ENCODE measurements at places on chromosomes 1 and 21.

- no peak for DNase-seq
Observed at GRCh38 chr1:218531936-218532335, 186.8 kb downstream of the TGFB2 start.

GRCh38 chr1:25622531-25622930, 5.9 kb downstream of the MAN1C1 start:
- no peak for DNase-seq

DNA sequence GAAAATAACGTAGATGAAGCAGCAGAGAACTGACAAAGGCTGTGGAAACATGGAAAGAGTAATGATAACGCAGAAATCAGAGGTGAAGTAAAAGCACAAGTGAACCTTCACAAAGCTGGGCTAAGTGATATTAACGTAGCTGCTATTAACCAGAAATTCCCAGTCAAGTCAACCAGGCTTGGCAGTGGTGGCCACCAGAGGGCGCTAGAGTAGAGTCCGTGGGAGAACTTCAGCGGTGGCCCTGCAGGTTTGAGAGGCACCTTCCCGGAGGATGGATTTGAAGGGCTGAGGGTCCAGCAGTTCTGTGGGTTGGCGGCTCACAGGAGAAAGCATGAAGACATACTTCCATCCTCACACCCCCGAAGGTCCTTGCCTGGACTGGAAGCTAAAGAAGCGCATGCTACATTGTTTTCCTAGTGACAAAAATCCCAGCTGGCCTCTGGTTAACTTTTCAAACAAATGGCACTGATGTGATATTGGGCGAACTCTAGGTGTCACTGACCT, 81.7 kb upstream of the ZNF648 start:
- DNase-seq: peak; percentile 47

DNA sequence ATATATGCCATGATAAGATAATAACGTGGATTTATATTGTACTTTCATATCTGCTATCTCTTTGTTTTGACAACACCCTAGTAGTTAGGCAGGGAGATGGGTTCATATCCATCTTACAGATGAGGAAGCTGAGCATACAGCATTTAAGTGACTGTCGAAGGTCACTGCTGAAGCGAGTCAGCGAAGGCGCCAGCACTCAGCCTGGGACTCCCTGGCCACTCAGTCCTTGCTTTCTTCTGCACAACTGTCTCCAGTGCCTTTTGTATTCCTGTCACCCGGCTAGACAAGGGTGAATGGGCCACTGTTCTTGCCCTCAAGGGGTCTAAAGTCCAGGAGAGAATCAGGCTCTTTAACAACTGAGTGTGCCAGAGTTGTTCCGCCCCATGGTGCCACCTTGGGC, 3.1 kb downstream of the ARHGEF10L start:
- DNase-seq: no peak

DNA sequence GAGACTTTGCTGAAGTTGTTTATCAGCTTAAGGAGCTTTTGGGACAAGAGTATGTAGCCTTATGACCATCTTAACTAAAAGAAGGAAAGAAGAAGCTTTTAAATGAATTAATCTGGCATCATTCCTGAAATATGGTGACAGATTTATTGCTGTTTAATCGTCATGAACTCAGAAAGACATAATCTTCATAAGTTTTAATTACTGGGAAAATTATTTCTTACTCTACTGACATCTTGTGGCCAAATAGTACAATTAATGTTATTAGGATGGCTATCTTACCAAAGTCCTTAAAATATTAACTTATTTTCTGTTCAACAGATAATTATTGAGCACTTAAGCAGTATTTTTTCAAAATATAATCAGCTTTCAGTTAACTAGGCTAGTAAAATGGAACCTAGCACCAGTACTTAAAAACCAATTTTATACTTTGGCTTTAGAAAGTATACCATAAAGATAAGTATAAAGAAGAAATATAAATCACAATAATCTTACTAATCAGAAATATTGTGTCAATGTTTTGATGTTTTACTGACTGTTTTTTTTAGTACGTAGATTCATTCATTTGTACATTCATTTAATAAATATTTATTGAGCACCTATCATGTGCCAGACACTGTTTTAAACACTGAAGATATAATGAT, 34.7 kb upstream of the GPR25 start:
- DNase-seq: no peak

DNA sequence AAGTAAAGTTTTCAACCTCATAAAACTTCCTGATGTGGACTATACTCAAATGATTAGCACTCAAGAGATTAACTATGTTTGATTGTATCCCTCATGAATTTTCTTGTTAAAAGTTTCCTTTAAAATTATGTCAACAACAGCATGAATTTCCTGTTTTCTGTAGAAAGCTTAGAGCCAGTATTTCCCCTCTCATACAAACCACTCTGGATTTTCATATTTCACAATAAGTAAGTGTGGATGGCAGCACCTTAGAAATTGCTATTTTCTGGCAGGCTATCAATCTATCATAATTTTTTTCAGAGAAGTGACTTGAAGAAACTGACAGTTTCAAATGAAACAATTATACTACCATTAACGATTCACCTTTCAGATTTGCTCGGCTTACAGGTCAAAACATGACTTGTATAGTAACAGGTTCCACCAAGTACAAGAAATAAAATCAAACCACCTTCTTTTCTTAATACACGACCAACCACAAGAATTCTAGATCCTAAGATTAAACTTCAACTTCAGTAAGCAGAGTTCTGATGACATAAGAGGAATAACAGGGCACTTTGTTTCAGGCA, 20.8 kb downstream of the ELK4 start:
- no peak for DNase-seq

DNA sequence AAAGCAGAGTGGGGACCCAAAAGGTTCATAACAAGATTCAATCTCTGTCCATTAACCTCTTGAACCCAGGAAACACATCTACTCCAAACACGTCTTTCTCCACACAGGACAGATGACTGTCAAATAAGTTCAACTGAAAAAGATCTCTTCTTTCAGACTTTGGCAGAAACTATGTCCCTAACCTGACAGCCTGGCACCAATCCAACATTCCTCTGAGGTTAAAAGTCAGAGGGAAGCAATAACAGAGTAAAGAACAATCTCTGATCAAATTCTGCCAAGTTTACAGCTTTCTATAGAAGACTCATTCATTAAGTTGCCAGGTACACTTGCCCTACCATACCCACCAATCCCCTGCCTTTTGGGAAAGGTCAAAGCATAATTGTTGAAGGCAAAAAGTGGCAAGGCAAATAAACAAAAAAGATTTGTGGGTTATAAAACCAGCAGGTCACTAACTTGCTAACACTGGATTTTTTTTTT, 31.9 kb downstream of the OTUD7B start:
- no peak for DNase-seq

- no peak for DNase-seq
Observed at GRCh38 chr1:160752406-160752805, 13.4 kb downstream of the SLAMF7 start.

GRCh38 chr1:101595881-101596374, 359.1 kb downstream of the S1PR1 start:
- DNase-seq: no peak

DNA sequence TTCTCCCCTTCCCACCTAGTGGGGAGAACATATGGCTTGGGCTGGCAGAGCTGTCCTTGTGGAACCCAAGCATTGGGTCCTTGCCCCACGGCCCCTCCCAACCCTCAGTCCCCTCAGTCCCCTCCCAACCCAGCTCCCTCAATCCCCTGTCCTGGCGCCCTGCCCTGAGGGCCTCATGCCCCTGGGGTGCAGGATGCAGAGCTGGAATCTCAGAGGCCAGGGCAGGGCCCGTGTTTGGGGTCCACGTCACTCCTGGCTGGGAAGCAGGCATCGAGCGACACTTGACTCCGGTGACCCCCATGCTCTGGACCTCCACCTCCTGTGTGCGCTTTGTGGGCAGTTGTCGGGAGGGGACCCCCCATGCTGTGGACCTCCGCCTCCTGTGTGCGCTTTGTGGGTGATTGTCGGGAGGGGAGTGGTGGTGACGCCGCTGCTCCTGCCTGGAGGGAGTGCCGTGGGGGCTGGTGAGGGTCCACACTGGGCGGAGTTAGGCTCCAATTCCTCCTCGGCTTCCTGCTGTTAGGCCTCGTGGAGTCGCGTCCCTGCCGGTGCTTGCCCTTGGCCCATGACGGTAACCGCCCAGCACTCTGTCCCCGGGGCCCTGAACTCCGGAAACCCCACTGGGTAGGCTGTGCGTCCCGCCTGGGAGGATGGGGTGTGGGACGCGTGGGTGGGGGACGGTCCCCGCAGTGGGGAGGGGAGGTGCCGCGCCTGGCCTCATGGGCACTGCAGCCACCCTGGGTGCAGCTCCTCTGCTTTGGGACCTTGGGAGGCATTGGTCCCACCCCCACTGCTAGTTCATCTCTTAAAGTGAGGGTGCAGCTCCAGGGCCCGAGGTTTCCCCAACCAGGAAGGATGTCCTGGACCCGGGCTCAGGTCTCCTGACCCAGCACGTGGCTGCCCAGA, 31.2 kb downstream of the SLX9 start:
- no peak for DNase-seq

- DNase-seq: no peak
Observed at GRCh38 chr1:229479660-229480399, 28.3 kb downstream of the NUP133 start.

DNA sequence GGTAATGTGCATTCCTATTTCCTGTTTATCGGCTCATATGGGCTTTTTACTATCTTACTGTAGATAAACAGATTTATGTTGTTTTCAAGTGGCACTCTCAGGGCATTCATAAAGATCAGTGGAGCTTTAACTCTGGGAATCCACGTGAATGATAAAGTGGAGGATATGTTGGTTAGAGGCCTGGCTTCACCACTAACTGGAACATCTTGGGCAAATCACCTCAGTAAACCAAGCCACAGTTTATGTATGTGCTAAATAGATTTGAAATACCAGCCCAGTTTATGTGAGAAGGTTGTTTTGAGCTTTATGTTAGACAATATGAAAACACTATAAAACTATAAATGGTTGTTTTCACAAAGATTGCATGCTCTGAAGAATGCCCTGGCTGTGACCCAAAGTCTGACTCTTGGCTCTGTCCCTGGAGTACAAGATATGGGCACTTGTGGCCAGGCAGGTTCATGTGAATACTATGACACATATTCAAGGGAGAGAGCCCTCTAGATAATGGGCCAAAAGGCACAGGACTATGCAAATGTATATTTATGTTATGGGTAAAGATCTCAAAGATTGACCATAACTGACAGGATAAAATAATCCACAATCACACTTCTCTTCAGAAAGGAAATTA, 36.7 kb downstream of the FAM163A start:
- no peak for DNase-seq

GRCh38 chr1:20654104-20654690, 7.0 kb downstream of the DDOST start:
- DNase-seq: no peak

DNA sequence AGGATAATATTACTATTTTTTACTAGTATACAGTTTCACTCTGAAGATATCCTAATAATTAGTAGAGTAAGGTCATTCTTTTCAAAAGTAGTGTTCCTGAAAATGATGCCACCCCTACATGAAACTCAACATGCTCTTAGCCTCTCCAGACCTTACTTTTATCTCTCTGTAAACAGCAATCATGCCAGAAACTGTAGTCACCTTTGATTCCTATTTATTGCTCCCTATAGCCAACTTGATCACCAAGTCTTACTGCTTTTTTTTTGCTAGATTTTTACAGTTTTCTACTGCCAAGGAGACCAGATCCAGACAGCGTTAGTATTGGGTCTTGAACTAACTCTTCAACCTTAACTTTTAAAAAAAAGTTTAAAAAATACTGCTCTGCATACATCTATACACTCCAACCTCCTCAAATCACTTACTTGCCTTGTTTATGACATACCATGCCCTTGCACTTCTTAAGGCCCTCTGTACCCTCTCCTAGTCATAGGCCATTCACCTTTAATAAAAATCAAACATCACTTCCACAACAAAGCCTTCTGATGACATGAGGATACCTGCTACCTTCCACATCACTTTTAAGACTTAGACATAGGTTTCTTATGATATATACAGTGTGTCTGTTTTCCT, 36.1 kb downstream of the ZNHIT6 start:
- no peak for DNase-seq

DNA sequence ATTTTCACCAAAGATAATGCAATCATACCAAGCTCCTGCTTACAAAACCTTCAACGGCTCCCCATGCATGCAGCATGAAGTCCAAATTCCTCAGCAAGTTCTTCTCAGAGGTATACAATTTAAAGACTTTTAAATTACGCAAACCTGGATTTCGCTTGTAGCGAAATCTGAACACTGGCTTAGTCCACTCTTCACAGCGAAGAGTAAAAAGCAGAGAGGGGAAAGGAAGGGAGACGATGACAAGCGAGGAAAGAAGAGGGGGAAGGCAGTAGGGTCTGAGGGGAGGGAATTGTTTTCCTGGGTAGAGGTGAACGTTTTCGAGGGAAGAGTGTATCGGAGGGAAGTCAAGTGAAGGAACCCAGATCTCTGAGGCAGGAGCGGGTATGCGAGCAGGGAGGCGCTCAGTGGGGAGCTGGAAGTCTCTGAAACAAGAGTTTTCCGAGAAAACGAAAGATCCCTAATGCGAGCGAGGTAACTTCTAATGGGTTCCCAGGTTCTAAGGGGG, 790 bp downstream of the TESK2 start:
- no peak for DNase-seq

DNA sequence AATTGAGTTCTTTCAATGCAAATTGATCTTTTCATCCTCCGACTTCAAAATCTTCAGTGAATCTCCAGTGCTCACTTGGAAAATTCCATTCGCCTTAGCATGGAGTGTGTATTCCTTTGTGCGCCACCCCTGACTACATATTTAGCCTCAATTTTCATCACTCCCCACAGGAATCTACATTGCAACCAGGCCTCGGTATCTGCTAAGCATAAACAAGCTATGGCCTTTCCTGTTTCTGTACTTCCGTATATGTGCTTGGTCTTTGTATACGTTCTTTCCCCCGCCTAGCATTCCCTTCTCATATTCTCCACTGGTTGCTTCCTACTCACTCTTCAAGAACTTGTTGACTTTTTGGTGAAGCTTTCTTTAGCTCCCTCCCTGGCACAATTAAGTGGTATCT, 470.8 kb downstream of the LMO4 start:
- DNase-seq: no peak

- no peak for DNase-seq
Observed at GRCh38 chr1:167774710-167775109, 52.9 kb downstream of the MPZL1 start.

- DNase-seq: peak; percentile 36
Observed at GRCh38 chr1:38818175-38818976, 41.2 kb downstream of the RRAGC start.

- DNase-seq: no peak
Observed at GRCh38 chr1:197472141-197472540, 204.1 kb downstream of the CRB1 start.

GRCh38 chr1:40386796-40387195, 13.3 kb downstream of the SMAP2 start:
- DNase-seq: no peak
